ENCODE measurements at places on chromosomes 6 and 20.

DNA sequence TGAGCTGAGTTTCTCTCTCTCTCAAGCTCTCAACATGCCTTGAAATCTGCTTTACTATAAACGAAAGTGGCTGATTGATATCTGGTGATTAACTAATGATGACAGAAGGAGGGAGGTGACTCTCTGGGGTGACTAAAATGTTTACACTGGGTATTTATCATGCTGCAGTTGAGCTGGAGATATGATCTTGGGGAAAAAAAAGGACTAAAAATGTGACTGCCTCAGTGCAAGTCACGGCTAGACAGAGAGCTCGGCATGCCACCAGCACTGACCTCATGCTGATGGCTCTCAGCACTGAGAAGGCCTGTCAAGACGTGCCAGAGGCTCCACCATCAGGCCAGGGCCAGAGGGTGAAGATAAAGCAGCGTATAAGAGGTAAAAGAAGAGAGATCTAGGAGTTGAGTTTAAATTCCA lies 103.1 kb upstream of the SPACA1 start:
- DNase-seq, result no peak

DNA sequence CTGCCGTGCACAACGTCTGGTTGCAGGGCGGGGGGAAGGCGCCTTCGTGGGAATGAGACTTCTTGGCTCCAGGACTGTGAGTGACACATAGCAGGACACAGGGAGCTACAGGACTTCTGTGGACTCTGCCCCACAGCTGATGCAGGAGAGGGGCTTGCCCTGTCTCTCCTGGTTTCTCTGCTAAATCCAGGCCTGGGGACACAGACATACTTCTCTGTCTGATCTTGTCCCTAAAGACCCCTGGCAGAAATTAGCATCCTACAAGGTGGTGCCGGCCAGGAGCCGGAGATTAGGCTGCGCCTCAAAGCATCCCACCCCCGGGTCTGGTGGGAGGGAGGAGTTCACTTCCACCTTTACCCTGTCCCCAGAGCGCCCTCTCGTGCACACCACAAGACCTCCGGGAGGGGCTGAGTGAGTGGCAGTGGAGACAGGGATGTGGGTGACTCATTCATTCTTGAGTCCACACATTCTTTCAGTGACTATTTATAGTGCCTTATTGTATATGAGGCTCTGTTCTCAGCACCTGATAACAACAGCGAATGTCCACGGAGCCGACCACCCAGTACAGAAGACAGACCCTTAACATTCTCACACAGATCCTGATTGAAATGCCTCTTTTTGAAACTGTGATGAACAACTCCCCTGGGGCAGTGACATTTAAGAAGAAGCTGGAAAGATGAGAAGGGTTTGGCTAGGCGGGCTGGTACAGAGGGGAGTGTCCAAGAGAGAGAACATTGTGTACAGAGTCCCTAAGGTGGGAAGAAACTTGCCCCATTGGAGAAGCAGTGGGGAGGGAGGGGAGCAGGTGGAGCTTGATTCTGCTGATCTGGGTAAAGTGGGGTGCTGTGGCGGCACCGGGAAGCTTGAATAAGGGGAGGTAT lies 39.0 kb downstream of the GMPR start:
- peak; percentile 68 for DNase-seq

GRCh38 chr6:1993042-1993441 lies 252.4 kb downstream of the GMDS start:
- DNase-seq, result no peak

DNA sequence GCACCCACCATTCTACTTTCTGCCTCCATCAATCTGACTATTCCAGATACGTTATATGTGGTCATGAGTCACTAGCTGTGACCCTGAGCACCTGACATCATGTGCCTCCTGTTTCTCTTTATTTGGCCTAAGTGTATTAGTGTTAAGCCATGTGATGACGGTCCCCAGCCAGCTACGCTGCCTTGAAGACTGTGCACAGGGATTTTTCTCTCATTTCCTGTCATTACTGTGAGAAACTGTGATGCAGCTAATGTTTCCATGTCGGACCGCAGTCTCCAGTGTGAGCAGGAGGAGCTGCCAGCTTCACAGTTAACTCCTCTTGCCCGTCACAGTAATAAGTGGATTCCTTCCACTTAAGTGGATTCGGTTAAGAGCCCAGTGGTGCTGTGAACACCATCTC lies 9.9 kb upstream of the SPATS1 start:
- DNase-seq, result no peak

GRCh38 chr6:43804550-43805223 lies 34.7 kb downstream of the VEGFA start:
- DNase-seq, result no peak

- DNase-seq, result no peak
Observed at GRCh38 chr6:42569102-42570028, 5.5 kb downstream of the UBR2 start.

GRCh38 chr6:68880050-68880813 lies 245.2 kb downstream of the ADGRB3 start:
- DNase-seq, result no peak

DNA sequence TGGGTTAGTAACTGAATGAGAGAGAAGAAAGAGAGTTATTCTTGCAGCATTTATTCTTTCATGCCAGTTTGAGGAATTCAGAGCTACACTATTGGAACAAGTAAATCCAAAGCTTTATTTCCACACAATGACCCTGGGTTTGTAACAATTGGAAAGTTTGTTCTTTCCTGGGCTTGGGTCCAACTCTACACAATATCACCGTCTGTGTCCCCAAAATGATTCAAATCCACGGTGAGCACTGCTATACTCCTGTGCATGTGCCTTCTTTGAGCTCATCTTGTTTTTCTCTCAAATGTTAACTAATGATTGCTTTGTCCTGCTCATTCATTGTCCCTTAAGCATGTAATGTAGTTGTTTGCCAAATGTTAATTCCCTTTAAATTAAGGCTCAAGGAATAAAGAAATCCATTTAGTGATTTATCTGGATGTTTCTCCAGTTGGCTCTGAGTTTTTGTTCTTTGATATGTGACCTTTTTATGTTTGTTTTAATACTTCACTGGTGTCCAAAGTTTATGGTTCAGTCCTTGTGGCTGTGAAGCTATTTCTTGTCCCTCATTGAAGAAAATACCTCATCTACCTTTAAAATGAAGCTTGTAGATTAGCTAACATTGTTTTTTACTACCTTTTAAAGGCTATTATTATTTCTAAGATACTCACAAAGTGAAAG lies 20.5 kb upstream of the CRISP3 start:
- DNase-seq, result no peak

DNA sequence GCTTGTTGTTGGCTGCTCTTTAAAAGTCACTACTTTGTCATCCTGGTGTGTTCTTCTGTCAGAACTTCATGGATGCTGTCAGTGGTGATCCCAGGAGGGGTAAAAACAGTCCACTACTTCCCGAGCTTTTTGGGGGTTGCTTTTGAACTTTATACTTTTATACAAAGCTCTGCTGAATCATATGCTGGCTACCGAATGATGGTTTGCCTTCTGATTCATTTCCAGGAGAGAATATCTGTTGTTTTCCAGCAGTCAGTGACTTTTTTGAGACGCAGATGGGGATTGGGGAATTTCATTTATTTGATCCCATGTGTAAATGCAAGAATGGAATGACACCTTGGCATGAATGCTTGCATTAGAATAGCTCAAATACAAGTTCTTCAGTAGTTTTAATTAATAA lies 32.7 kb upstream of the COL10A1 start:
- no peak for DNase-seq

GRCh38 chr6:161199850-161200249 lies 74.0 kb downstream of the AGPAT4 start:
- DNase-seq, result no peak

DNA sequence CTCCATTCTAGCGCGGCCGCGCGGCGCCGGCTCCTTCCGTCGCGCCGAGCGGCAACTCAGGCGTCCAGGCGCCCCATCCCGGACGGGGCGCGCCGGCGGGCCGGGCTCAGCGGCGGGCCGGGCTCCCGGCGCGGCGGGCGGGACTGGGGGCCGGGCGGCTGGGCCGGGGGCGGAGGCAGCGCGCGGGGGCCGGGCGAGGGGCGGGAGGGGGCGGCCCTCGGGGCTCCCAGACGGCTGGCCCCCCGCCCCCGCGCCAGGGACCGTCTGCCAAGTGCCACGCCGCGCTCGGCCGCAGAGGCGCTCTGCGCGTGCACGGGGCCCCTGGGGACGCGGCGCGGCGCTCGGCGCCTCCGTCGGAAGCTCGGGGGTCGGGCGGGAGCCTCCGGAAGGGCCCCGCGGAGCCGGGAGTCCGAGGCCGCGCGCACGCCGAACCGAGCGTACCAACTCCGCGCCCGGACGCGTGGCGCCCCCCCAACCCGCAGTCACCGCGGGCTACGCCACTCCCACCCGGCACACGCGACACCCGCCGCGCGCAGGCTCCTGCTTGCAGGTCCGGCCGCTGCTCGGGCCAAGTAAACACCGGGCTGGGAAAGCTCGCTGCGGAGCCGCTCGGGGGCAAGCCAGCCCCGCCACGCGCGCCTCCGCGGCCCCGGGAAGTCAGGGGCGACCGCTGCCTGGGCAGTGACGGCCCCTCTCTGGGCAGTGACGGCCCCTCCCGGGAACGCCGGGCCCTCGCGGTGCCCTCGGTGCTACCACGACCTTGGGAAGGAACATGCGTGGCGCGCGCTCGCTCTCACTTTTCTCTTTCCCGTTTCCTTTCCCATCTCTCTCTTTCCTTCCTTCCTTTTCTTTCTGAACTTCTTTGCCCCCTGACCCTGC lies at the start of gene PREX1:
Gene PREX1 (minus strand): TSS at position 145 of the 879 bp plus-strand sequence. CDS start 139 bp downstream, at position 6.
- DNase-seq, result peak; percentile 63
